ENCODE measurements at places on chromosomes 16 and 17.

DNA sequence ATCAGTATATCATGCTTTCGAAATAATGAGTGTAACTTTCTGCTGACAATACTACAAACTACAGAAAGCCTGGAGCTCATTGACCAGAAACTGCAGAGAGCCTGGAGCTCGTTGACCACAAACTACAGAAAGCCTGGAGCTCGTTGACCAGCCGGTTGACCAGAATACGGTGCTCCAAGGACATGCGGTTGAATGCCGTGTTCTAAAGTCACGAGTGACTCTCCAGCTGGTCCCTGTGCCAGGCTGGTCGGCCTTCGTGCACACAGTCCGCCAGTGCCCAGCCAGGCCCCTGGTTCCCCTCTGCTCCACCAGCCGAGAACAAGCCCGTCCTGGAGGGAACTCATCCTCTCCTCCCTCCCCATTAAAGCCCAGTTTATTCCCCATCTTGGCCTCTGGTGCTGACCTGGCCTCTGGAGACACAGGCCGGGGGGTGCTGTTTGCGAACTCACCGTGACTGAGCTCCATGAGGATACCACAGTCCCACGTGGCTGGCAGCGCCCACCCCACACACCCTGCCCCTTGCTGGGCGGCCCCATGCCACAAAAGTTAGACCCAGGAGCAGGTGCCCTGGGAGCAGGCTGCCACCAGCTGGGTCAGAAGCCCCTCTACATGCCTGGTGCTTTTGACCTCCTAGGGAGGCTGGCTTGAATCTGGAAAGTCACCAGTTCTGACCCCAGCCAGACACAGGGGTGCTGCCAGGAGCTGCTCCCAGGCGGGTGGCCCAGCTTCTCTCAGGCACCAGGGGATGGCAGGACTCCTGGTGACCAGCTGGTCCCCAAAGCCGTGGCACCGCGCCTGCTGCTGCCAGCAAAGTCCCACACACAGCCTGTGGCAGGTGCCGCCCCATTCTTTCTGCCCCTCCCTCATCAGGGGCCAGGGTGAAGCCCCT lies 15.5 kb upstream of the CDH15 start:
- no peak for DNase-seq

- no peak for DNase-seq
Observed at GRCh38 chr17:80468242-80468641, 8.2 kb downstream of the NPTX1 start.

GRCh38 chr17:5464717-5465507 lies 3.9 kb downstream of the DHX33 start:
- no peak for DNase-seq

DNA sequence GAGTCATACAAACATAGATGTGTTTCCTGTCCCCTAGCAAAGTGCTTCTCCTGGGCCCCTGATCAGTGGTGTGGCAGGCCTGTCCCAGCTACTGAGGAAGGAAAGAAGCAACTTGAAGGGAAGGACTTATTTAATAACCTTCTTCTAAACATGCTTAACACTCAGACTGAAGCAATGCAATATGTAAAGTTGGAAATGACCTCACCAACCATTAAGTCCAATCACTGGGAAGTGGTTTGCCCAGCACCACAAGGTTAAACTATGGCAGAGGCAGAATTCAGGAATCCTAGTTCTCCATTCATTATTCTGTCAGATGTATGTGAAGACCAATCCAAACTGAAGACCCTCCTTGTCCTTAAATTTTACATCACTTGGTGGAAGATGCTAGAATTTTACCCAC lies 39.1 kb downstream of the CENPV start:
- DNase-seq = no peak

- no peak for DNase-seq
Observed at GRCh38 chr16:58098207-58099096, 30.7 kb downstream of the CFAP20 start.

GRCh38 chr17:65246252-65246651 lies 109.1 kb downstream of the RGS9 start:
- no peak for DNase-seq

Measured in renal cortex interstitium (tissue), 15 donors.